ENCODE measurements at places on chromosomes 3 and 15.

GRCh38 chr3:104526901-104527401, 839.8 kb upstream of the ALCAM start:
- no peak for DNase-seq

- peak; percentile 50 for DNase-seq
Observed at GRCh38 chr15:98650417-98651035, 2.2 kb downstream of the IGF1R start.

DNA sequence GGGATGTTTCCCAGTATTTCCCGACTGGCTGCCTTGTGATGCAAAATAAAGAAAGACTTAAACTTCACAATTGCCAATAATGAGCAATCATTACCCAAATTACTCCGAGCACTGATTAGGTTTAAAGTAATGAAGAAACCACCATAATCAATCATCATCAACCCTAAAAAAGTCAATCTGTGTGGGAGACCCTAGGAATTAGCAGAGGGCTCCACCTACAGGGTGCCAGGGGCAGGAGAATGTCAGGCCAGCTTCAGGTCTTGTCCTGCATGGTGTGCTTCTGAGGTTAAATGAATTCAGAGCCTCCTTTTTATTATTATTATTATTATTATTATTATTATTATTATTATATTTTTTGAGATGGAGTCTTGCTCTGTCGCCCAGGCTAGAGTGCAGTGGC, 478.0 kb upstream of the ARRDC4 start:
- DNase-seq = no peak

GRCh38 chr3:103657756-103658155, 1222.9 kb downstream of the ZPLD1 start:
- no peak for DNase-seq

- DNase-seq = peak; percentile 95
Observed at GRCh38 chr3:190120269-190121060, at the start of gene P3H2. TSS of gene P3H2 (minus strand) at chr3:190120897. CDS start at chr3:190120731, 166 bp downstream.

DNA sequence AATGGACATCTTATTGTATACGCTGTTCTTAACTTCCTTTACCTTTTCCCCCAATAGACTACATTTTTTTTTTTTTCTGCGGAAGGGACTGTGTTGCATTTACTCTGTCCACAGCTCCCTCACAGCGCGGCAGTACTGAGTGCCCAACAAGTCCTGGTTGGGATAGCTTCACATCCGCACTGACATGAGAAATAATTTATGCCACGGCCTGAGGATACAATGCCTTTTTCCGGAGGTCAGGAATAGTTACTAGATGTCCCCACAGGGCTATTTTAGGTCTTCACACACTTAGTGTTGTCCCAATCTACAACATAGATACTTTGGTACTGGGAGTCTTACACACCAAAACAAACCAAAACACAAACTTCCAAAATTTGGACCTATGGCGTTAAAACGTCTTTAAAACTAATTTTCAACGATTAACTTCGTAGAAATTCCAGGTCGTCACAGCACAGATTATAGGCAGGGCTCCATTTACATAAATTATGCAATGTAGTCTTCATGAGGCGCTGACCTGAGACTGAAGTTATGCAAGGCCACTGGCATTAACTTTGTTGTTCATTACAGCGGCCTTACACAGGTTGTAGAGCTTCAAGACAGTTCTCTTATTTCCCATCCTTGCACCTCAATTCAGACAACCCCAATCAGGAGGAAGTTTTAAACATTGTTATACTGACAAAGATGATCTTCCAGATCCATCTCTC, 989 bp upstream of the PPIB start:
- peak; percentile 38 for DNase-seq

- no peak for DNase-seq
Observed at GRCh38 chr3:141373768-141374526, 5.6 kb downstream of the ZBTB38 start.

GRCh38 chr15:68548364-68548763, 30.4 kb upstream of the CORO2B start:
- DNase-seq = no peak

- DNase-seq = peak; percentile 77
Observed at GRCh38 chr3:179558742-179559364, 3.9 kb upstream of the ACTL6A start.

- DNase-seq = no peak
Observed at GRCh38 chr3:94626573-94626972, 563.7 kb downstream of the NSUN3 start.

- DNase-seq = no peak
Observed at GRCh38 chr3:128548021-128548420, 55.0 kb upstream of the GATA2 start.

- no peak for DNase-seq
Observed at GRCh38 chr3:22971497-22971896, 231.6 kb upstream of the UBE2E2 start.

DNA sequence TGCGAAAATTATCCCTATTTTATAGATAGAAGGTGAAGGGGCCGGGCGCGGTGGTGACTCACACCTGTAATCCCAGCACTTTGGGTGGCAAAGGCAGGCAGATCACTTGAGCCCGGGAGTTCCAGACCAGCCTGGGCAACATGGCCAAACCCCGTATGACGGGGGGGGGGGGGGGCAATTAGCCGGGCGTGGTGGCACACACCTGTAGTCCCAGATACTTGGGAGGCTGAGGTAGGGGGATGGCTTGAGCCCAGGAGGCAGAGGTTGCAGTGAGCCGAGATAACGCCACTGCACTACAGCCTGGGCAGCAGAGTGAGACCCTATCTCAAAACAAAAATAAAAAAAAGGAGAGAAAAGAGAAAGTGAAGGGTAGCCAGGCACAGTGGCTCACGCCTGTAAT, 1.4 kb downstream of the AAGAB start:
- no peak for DNase-seq

DNA sequence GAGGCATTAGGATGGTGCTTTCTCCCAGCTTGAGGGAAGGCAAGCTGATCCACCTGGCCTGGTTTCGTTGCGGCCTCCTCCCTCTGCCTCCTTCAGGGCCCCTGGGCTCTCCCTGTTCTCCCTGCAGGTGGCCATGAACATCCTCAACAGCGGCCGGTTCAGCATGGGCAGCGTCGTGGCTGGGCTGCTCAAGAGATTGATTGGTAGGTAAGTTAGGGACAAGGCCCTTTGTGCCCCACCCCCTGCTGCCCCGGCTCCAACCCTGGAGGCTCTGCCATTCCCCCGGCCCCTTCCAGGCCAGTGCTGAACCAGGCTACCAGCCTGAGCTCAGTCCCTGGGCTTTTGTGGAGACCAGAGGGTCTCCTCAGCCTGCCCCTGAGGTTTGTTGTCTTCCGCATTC, 23.0 kb downstream of the ACAD9 start:
- DNase-seq = no peak

DNA sequence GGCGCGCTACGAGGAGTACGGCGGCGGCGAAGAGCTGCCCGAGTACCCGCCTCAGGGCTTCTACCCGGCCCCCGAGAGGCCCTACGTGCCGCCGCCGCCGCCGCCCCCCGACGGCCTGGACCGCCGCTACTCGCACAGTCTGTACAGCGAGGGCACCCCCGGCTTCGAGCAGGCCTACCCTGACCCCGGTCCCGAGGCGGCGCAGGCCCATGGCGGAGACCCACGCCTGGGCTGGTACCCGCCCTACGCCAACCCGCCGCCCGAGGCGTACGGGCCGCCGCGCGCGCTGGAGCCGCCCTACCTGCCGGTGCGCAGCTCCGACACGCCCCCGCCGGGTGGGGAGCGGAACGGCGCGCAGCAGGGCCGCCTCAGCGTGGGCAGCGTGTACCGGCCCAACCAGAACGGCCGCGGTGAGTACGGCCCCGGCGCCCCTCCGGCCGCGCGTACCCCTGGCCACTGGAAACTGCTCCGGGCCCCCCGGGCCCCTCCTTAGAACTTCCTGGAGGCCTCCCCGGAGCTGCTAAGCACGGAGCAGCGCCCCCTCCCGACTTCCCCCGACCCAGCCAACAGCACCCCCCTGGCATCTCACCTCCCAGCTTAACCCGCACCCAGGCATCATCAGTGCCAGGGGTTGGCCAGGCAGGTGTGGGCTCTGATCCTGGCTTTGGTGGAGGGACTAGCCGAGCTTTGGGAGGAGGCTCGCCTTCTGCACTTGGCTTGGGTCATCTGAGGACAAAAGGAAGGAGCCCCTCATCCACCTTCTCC, 1.4 kb downstream of the LOXL1 start:
- DNase-seq = no peak

GRCh38 chr3:3353153-3353552, 173.7 kb upstream of the CRBN start:
- no peak for DNase-seq

DNA sequence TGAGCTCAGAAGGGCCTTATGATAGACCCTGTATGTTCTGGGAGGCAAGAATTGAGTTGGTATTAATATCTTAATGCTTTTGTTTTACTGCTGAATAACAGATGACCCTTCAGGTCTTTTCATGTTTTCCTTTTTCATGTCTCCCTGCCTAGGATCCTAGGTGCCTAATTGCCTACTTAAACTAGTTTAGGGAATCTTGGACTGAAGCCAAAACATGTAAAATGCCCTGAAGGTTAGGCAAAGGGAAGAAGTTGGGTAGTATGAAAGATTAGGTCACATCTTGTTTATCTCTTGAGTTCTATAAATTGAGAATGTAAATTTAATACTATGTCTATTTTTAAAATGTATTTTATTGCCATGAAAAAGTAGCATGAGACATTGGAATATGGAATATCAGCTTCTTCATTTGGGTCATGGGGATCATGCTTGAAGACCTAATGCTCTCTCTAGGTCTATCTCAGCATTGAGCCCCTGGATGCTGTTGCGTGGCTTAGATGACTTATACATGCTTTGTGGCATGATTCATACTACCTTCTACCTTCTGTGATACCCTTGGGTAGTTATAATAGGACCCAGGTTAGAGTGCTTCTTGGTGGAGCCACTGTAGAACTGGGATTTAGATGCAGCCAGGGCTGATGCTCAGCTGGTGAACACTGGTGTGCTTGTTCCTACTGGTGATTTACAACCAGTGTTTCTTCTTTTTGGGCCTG, 26.4 kb downstream of the RBM6 start:
- no peak for DNase-seq

DNA sequence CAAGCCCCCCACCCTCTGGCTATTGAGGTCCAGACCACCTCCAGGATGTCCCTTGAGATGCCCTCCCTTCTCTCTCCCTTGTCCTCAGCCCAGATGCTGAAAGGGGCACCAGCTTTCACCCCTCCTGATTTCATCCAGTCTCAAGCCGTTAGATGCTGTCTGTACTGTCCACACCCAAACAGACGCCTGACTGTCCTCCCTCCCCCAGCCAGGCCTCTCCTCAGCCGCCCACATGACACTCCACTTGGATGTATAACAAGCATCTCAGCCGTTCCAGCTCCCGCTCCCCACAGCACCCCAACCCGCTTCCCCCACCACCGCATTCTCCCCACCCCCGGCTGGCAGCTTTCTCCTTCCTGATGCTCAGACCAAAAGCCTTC, 25.0 kb upstream of the CYP11A1 start:
- DNase-seq = no peak

DNA sequence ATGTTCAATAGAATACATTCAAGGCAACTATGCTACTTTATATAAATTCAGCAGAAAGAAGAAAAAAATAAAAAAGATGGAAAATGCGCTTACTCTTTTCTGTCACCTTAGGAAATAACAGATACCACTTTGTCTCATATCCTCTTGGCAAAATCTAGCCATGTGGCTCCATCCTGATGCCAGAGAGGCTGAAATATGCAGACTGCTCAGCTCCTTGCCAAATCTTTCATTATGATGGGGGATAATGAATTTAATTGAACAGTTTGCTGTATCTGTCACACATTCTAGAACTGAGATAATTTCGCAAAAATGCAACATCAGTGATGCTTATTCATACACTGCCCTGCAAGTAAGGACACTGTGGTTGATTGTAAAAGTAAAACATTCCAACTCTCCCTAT, 1081.5 kb downstream of the PLOD2 start:
- DNase-seq = no peak

DNA sequence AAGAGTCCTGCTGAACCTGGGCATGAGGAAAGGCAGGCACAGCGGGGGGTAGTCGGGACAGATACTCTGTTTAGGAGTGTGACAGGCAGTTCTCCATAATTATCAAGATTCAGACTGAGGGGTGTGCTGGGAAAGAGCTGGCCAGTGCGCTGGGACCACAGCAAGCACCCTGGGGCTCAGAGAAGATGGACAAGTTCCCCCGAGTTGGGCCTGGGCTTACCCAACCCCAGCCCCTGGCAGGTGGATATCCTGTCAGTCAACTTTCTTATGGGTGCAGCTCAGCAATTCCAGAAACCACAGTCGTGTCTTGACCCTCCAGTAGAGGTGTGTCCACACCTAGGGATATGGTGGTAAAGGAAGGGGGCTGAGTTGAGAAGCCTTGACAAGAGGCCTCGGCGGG, 49.2 kb upstream of the PRR20G start:
- DNase-seq = no peak

- no peak for DNase-seq
Observed at GRCh38 chr3:134850761-134851160, 55.7 kb downstream of the EPHB1 start.

GRCh38 chr3:31543375-31543774, 10.7 kb downstream of the STT3B start:
- DNase-seq = no peak

DNA sequence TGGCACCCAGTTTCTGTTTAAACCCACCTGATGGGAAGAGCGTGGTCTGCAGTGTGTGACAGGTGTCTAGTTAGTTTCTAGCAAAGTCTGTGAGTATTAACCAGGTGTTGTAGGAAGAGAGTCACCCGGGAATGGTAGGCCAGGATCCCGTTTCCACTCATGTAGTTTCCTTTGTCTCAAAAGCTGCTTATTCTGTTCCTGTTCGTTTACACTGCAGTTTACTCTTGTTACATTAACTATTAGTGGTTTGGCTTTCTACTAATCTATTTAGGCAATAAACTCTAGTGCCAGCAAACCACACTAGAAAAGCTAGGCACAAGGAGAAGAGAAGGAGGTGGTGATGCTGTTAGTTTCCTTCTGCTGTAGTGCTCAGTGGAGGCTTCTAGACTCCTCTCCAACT, 32.7 kb downstream of the WDR76 start:
- no peak for DNase-seq

GRCh38 chr15:100914876-100915275, 4.3 kb upstream of the LRRK1 start:
- DNase-seq = no peak

GRCh38 chr3:170102431-170102830, 64.6 kb downstream of the GPR160 start:
- no peak for DNase-seq

GRCh38 chr15:77187751-77188464, 117.0 kb upstream of the TSPAN3 start:
- peak; percentile 87 for DNase-seq

- no peak for DNase-seq
Observed at GRCh38 chr3:126435456-126436315, 40.0 kb downstream of the ZXDC start.

Measured in mesenchymal stem cell (in vitro differentiated cells and primary cell).